ENCODE measurements at places on chromosomes 16 and 17. TPM values are rescaled to one million over a fixed set of nuclear protein-coding genes. Genes with fewer than 3 reads are reported as not detected.

- no peak for DNase-seq
These were observed 32.8 kb downstream of the BEAN1 start for GRCh38 chr16:66459878-66460277.

DNA sequence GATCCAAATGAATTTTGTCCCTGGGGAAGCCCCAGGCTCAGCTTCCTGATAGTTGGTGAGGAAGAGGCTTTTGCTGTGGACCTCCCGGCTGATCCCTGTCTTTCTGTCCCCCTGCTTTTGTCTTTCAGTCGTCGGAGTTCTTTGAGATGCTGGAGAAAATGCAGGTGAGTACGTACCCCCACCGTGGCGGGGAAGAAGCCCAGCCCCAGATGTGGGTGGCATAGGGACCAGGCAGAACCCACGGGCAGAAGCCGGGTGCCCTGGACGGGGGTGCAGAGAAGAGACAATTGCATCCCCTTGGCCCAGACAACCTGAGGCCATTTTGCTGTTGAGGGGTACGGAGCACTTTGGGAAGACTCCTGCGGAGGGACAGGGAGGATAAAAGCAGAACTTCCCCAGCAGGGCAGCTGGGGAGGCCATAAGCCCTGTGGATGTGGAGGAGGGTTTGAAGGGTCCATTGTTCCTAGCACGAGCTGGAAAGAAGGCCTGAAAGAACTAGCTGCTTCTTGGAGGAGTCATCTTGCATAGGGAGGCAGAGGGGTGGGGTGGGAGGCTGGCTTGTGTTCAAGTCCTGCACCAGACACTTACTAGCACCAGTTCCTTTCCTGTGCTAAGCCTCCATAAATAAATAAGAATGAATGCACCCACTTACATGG, 105.6 kb downstream of the OR1D5 start:
- DNase-seq, result peak; percentile 49

CNTNAP1 gene
- 41.5 TPM for total RNA-seq

GRCh38 chr16:67897231-67897630, 4.2 kb downstream of the PSKH1 start:
- peak; percentile 82 for DNase-seq

ANTKMT gene
- 70.1 TPM for total RNA-seq

GRCh38 chr17:78857266-78857665, 16.7 kb upstream of the USP36 start:
- no peak for DNase-seq

GRCh38 chr17:38632334-38632733, 26.6 kb upstream of the SRCIN1 start:
- no peak for DNase-seq

- no peak for DNase-seq
These were observed 2.8 kb downstream of the ELOB start for GRCh38 chr16:2774161-2774891.

DNA sequence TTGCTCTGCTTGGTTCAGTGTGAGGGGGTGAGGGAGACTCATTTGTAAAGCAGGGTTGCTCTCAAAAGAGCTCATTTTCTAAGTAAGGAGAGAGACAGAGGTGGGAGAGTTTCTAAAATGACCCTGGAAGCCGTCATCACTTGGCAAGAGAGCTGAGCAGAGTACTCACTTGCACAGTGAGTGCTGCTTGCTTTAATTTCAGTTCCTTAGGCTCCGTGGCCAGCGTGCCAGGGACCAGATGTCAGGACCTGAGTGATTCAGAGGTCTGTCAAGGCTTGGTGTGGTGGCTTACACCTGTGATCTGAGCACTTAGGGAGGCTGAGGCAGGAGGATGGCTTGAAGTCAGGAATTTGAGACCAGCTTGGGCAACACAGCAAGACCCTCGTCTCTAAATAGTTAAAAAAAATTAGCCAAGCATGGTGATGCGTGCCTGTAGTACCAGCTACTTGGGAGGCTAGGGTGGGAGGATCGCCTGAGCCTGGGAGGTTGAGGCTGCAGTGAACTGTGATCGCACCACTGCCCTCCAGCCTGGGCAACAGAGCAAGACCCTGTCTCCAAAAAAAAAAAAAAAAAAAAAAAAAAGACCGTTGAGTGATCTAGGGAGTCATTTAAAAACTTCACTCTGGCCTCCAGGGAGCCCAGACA, 10.7 kb downstream of the ZNF205 start:
- no peak for DNase-seq

PYY gene
- total RNA-seq, result not detected

DDX5 gene
- 859 TPM for total RNA-seq

GRCh38 chr17:28385037-28385400, 13.5 kb downstream of the SARM1 start:
- DNase-seq, result no peak

DNA sequence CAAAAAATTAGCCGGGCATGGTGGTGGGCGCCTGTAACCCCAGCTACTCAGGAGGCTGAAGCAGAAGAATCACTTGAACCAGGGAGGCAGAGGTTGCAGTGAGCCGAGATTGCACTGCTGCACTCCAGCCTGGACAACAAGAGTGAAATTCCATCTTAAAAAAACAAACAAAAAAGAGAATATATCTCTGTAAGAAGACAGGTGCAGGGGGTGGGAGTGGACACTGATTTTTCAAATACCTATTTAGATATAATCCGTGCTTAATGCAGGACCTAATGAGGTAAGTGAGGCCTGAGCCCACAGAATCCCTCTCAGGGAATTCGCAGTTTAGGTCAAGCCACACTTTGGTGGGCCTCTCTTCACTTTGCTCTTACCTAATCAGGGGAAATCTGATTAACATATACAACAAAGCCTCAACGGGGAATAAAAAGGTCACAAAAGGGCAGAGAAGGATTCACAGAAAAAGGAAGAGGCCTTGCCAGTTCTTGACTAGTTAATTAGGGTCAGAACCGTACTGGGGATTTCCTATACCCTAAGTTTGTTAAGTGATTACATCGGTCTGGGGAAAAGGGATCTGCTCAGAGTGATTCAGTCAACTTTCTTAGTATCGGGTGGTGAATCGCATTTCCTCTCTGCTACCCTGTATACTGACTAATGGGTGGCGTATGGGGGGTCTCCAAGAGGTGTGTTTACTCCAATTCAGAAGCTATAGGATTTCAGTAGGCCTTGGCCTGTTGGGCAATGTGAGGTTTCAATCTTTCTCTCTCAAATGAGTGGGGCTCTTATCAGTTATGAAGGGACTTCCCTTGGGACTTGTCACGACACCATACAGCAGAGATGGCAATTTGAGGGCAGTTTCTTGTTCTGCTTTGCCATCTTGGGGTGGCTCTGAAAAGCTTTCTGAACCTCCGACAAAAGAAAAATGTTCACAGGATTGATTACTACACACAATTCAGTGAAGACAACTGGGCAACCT, 1.9 kb upstream of the NFAT5 start:
- peak; percentile 27 for DNase-seq

PIK3R6 gene
- 0.16 TPM for total RNA-seq

DNA sequence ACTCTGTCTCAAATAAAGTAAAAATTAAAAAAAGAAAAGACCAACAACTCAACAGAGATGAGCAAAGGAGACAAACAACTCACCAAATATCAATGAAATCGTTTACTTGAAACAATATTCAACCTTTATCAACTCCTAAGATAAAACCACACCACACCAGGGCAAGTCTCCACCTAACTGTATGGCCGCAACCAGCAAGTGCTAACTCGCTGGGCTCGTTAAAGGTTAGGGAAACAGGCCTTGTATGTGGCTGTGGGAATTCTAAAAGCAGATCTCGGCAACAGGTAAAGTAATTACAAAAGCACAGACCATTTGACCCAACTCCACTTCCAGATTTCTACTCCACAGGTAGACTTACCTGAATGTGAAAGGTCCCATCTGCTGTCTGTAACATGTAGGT, 9.3 kb downstream of the ZCCHC14 start:
- DNase-seq, result no peak

DNA sequence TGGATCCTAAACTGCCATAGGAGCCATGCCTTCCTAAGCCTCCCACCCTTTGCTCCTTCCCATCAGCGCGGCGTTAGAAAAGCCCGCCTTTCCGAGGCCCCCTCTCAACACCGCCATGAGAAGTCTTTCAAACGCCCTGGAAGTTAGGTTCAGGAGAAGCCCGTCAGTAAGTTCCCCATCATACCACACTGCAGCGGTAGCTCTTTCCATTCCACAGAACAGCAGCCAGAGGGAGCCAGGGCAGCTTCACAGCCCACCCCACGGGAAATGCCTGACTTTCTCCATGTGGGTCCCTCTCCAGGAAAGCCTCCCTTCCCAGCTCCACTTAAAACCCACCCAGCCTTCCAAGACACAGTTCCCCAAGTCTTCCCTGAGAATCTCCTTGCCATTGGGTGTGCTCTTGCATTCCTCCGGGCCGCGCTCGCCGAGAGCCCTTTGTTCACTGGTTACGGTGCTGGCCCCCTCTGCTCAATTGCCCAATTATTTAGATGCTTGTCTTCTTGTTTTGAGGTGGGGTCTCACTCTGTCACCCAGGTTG, 28.7 kb downstream of the KIAA0513 start:
- peak; percentile 43 for DNase-seq

DNA sequence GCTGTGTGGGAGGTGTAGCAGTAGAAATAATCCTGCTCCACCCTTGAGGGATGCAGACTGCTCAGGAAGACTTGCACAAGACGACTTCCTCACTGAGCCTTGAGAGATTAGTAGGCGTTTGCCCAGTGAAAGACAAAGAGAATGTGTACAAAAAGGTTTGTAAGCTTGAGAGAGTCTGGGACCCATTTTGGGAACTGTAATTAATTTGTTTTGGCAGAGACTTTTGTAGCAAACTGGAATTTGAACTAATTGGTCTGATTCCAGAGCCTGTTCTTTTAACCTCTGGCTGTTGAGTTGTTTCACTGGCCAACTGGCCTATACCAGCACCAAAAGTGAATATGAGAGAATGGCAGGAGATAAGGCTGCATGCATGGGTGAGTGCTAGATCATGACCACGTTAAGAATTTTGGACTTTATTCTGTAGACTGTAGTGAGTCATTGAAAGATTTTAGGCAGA, 75.5 kb downstream of the AATF start:
- DNase-seq, result peak; percentile 65

GRCh38 chr17:28634206-28634865, 10.6 kb downstream of the BLTP2 start:
- no peak for DNase-seq

ZPBP2 gene
- total RNA-seq, result not detected

CDH11 gene
- total RNA-seq, result 397 TPM

DNA sequence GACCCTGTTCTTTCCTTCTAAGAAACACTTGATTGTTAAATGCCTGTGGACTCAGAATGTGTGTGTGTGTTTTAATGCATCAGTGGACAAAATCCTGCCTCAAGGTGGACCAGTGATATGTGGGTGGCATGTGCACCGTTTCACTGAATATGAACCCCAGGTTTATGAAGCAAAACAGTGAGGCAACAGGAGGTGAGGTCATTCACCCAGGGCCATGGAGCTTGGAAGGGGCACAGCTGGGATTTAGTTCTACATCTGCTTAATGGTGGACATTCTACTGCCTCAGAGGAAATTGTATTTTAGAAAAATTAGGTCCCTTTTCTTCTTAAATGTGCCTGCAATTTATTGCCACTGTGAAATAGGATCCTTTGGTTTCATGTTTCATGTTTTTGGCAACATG, 549.5 kb upstream of the EEF2KMT start:
- no peak for DNase-seq

DNA sequence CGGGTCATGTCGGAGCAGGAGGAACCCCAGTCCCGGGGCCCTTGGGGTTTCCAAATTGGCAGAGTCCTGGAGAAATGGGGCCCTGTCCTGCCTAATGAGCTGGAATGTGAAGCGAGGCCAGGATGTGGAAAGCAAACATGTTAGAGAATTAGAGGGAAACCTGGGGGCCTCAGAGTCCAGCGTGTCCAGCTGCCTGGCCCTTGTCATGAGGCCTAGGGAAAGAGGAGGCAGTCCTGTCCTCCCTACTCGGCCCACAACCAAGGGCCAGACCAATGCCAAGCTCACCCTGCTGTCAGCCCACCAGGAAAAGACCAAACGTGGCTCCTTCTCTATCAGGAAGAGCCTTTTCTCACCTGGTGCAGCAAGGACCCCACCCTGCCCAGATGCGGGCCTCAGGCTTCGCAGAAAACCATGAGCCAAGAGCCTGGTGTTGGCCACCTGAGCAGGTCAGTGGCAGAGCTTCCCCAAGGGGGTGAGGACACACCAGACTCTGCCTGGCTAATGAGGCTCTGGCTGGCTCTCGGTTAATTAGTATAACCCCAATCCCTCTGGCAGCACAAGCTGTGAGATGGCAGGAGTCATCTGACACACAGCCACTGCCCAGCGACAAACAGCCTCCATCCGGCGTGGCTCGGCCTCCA, 10.1 kb downstream of the TEKT5 start:
- no peak for DNase-seq

NPIPB6 gene
- total RNA-seq, result 26.7 TPM

- DNase-seq, result peak; percentile 35
These were observed 18.6 kb downstream of the FLOT2 start for GRCh38 chr17:28878981-28879380.

DNA sequence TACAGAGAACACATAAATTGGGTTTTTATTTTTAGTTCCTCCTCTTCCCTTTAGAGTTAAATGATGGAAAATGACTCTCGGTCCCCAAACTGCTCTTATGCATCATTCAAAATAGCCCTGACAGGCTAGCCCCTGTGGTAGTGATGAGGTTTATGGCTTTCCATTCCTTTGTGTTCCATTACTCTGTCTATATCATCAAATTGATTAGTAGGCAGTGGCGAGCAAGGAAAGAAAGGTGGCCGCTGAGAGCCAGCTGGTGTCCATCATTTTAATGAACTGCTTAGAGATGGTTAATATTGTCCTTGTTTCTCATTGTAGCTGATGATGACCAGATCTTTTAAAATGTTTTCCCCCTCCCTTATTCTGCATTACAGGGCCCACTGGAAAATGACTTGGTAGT, 179.5 kb downstream of the PHKB start:
- no peak for DNase-seq

DNA sequence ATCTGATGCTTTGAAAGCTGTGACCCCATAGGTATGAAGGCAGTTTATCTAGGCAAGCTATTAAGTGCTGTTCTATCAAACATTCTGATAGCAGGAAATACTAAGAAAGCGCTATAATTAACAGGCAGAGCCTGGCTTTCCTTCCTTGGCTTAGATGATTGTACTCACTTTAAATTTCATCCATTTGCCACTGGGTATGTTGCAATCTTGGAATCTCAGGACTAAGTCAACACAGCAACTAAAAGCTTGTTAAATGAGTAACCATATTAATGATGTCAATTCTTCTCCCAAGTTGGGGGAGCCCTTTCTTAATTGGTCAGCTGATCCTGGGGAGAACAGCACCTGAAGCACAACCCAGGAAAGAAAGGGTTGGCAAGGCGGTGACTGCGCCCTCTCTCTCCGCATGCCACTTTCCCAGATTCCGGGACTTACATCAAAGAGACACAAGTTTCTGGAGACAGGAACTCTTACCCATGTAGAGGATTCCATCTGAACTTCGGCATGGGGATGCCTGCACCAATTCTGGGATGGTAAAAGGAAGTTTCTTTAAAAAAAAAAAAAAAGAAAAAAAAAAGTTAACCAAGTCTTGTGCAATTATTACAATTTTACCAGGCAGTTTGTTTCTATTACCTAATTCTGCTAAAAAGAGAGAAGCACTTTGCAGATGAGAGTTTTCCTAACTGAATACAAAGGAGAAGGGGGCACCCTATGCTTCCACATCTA, 54.4 kb upstream of the ICAM2 start:
- peak; percentile 83 for DNase-seq

ALOXE3 gene
- not detected for total RNA-seq

SLC5A11 gene
- total RNA-seq, result not detected
